ENCODE measurements at places on chromosomes 1 and 21. TPM values are rescaled to one million over a fixed set of nuclear protein-coding genes. Genes with fewer than 3 reads are reported as not detected.

- no peak for DNase-seq
Measured at GRCh38 chr1:40041466-40041838, 923 bp downstream of the CAP1 start.

- no peak for DNase-seq
Measured at GRCh38 chr1:37792943-37793686, 532 bp upstream of the MANEAL start.

DNA sequence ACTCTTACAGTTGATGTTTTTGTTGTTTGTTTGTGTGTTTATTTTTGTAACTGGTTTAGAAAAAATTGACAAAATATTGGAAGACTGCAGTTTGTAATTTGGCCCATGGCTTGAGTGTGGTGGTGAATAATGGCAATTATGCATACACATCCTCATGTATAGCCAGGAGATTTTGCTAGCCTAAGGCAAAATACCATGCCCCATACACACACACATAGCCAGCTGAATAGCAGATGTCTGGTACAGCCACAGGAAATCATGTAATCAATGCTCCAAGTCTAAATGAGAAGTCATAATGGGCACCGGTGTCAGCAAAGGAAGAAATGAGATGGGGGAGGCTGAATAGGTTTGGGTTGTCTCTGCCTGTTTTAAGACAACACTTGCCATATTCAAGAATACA, 135.2 kb upstream of the COA6 start:
- DNase-seq = no peak

- DNase-seq = no peak
Measured at GRCh38 chr1:248890549-248891498, 15.2 kb upstream of the PGBD2 start.

DNA sequence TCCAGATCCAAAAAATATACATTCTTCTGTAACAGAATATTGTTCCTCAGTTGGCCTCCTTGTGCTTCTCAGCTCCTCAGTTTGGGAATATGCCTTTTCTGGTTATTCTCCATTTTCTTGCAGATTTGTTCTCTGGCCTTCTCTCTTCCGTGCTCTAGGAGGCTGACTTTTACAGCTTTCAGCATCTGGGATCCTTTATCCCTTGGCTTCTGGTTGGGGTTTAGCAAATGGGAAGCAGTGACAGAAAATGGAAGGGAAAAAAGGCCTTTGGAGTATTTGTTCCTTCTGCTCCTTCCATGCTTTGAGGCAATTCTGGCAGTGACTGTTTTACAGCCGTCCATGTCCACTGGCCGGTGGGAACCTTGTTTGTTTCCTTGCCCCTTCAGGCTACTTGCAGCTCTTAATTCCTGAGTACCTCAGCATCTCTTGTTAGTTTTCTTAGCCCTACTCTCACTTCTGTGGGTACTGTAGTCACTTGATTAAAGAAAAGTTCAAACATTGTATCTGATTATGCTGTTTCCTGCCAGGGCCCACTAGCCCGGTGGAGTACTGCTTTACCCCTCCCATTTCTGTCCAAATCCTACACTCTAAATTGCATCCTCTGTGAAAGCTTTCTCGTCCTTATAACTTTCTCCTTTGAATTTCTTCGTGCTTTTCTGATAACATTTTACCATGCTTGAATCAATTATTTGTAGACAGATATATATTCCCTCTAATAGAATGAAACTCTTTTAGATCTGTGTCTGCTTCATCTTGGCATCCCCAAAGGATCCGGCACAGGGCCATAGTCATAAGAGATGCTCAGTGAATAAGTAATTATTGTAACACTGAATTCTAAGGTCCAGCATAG, 118.2 kb downstream of the OSBPL9 start:
- DNase-seq = no peak

- DNase-seq = no peak
Measured at GRCh38 chr1:222104694-222105392, 363.0 kb upstream of the DUSP10 start.

DNA sequence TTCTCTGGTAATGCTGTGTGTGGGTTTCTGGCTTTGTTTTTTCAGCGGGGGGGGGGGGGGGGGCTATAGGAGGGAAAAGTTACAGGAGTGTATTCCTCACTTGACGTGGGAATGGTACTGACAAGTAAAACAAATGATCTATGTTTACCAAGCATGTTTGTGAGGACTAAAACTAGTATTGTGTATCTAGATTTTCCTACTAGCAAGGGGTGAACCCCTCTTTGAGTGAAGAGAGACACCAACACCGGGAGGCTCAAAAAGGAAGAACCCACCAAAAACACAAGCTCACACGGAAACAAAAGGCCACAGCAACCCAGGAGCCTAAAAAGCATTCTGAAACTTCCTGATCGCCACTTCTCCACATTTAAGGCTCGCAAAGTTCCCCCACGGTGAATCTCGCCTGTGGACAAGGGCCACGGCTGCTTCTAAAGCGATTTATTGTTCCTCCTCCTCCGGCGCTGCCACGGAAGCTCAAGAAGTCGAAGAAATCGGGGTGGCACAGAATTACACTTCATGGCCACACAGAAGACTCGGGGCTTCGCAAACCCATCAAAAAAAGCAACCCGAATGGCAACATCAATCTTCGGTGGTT, 703 bp downstream of the PUM1 start:
- DNase-seq = peak; percentile 42

- DNase-seq = no peak
Measured at GRCh38 chr1:239682046-239682445, 295.7 kb downstream of the CHRM3 start.

GRCh38 chr1:41955461-41956159, 36.9 kb upstream of the HIVEP3 start:
- DNase-seq = no peak

DNA sequence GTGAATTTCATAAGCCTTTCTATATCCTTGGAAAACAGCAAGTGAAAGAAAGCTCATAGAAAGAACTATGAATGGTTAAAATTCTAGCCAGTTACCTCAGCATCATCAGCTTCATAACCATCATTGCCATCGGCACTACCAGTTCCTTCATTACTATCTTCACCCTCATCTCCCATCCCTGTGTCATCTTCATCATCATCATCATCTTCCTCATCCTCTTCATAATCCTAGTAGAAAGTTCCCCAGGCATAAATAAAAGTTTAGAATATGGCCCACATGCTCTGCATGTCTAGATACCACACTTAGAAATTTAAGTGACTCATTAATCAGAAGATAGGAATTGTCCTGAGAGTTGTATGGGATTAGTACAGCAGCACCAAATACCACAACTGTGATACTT, 49.0 kb downstream of the TPR start:
- DNase-seq = no peak

DNA sequence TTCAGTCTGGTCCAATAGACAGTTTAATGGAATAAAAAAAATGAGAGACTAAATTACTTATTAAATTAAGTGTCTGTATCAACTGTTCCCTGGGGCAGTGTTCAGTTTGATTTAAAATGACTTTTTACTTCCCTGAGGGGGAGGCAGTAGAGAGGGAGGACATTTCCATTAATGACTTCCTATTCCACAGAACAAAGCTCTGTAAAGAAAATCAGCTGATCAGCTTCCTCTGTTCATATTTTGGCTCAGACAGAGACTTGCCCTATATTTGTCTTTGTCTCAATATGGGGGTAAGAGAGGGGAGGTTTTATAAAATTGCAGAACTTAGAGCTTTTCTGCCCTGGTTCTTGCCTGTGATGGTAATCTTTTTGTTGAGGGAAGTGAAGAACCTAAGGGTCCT, 8.4 kb downstream of the CFAP126 start:
- no peak for DNase-seq

DNA sequence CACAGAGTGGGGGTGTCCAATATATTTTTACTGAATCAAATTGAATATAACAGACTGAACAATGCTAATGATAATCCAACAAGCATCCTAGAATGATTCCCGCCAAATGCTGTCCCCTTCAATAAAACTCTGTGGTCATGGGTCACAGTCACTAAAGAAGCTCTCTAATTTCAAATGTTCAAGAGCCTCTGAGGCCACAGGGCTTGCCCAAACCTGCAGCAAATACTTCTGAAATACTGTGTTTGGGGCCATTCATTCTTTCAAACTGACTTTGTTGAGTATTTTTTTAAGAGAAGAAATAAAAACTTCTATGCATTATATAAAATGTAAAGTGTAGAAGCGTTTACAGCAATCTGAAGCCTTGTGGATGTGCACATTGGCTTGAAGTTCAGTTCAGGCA, 7.6 kb upstream of the BEND5 start:
- DNase-seq = no peak

GRCh38 chr1:226038661-226039060, 23.9 kb upstream of the H3-3A start:
- no peak for DNase-seq

The SPRR2B gene
- total RNA-seq = not detected

The MATN1 gene
- total RNA-seq = 0.93 TPM

The ZBTB37 gene
- 21.1 TPM for total RNA-seq

The ZNF672 gene
- total RNA-seq = 47.0 TPM

The C8B gene
- total RNA-seq = not detected

The DMBX1 gene
- not detected for total RNA-seq

The RSPO1 gene
- total RNA-seq = not detected
